ENCODE measurements at places on chromosomes 1 and 21.

GRCh38 chr1:230794871-230795605 is 47.9 kb downstream of the CAPN9 start:
- peak; percentile 15 for DNase-seq

GRCh38 chr1:77828098-77828497 is 48.6 kb downstream of the MIGA1 start:
- no peak for DNase-seq

DNA sequence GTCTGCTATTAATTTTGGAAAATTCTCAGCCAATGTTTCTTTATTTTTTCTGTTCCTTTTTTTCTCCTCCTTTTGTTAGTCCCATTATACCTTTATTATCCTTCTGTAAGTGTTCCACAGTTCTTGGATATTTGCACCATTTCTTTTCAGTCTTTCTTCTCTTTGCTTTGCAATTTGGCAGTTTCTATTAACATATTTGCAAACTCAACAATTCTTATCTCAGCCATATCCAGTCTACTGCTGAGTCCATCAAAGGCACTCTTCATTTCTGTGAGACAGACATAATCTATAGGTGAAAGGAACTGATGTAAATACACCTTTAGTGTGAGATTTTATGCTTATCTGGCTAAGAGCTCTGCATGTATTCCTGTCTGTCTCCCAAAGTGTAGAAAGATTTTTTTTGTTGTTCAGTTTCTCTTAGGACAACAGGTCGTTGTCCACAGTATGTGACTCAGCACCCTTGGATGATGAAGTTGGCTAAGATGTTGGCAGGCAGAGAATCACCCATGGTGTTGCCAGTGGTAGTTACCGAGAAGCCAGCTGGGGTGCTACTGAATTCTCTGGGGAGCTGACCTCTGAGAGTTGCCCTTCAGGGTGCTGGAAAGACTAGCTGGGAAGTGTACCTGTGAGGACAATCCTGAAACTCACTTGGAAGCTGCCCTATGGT is 38.4 kb downstream of the LEPR start:
- DNase-seq, result no peak

DNA sequence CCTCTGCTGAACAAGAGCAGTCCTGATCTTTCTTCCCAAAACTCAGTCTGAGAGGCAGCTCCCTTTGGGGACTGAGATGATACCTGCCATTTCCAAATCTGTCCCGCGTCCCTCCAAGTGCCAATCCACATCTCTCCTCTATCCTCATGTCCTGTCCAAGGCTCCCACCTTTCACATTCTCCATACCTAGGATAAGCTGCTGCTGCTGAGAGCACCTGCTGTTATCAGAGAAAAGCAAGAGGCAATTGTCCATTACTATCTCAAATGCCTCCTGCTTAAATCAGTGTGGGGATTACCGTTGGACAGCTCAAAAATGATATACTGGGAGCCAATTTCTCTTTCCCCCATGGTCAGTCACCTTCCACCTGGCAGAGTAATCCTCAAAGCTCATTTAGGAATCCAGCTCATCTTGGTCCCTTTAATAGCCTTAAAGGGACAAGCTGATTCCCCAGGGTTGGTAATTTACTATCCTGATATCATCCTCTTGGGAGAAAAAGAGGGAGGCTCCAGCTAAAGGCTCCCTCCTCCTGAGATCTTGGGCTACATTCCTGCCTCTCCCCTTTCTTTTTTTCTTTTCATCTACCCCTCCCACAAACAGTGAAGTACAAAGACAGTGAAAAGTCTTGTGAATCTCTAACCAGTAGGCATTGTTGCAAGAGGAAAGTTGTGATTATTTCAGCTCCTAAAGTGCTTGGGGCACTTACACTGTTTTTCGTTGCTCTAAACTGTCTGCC is 278.1 kb upstream of the CAMK1G start:
- DNase-seq, result peak; percentile 53

GRCh38 chr1:68426594-68426993 is 23.2 kb downstream of the RPE65 start:
- no peak for DNase-seq

DNA sequence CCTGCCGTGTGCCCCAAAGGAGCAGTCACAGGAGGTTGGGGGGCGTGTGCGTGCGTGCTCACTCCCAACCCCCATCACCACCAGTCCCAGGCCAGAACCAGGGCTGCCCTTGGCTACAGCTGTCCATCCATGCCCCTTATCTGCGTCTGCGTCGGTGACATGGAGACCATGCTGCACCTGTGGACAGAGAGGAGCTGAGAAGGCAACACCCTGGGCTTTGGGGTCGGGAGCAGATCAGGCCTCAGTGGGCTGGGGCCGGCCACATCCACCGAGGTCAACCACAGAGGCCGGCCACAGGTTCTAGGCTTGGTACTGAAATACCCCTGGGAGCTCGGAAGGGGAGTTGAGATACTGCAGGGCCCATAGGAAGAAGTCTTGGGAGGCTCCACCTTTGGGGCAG is 23.5 kb downstream of the COL6A1 start:
- no peak for DNase-seq

- no peak for DNase-seq
Measured at GRCh38 chr1:213284626-213285025, 233.6 kb downstream of the RPS6KC1 start.

DNA sequence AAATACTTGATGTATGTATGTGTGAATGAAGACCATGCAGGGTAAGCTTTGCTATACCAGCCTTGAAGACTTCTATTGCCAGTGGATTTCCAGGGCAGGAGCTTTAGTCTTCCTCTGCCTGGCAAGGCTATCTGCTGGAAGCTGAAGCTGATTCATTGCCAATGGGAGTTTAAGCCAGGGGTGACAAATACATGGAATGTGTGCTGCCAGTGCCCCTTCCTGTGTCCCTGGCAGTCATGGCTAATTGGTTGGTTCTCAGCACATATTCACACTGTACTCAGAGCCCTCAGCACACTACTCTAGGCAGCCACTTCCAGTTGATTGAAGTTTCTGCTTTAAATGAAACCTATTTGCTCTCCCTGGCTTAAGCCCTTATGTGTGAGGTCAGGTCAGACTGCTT is 1.5 kb downstream of the ZSCAN20 start:
- no peak for DNase-seq

DNA sequence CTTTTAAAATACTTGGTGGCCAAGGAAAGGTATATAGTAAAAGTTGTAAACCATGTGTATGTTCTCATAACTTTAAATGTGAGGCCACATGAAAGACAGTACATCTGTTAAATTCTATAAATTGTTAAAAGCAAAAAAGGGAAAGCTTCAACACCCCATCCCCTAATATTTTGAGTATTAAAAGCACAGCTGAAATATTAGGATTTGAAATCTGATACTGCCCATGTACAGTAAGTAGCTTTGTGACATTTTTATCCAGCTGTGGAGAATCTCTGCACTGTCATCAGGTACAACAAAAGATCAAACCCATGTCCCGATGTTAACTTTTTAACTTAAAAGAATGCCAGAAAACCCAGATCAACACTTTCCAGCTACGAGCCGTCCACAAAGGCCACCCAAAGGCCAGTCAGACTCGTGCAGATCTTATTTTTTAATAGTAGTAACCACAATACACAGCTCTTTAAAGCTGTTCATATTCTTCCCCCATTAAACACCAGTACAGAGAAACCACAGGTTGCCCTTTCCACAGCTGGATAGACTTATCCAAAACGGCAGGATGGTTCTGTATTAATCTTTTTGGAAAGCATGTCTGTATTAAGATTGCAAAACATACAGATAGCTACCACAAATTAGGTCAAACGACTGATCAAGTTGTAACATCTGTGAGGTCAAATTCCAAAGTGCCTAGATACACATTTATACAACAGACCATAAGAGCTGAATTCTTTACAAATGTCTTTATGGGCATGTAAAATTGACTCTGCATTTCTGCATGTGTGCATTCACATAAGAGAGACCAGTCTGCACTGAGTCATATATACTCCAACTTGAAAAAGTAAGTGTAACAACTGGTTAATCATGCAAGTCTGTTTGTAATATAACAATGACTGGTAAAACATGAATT is 5.2 kb downstream of the IRF2BP2 start:
- DNase-seq, result no peak

GRCh38 chr1:17869815-17870214 is 114.7 kb downstream of the ACTL8 start:
- DNase-seq, result no peak

- DNase-seq, result no peak
Measured at GRCh38 chr1:29126198-29126597, 2.5 kb upstream of the TMEM200B start.

DNA sequence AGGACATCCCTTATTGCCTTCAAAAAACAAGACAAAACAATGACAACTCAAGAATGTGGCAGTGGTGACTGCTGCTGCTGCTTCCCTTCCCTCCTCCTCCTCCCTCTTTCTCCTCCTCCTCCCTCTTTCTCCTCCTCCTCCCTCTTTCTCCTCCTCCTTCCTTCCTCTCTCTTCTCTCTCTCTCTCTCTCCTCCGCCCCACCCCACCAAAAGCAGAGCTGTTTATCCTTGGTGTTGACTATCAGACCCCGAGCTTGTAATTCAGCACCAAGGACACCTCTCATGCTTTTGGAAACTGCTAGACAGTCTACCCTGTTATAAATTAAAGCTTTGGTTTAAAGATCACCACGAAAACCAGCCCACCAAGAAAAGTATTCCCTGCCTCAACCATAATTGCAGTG is 72.4 kb upstream of the IFNAR2 start:
- peak; percentile 42 for DNase-seq

GRCh38 chr21:45127937-45128336 is 53.6 kb downstream of the ADARB1 start:
- no peak for DNase-seq

DNA sequence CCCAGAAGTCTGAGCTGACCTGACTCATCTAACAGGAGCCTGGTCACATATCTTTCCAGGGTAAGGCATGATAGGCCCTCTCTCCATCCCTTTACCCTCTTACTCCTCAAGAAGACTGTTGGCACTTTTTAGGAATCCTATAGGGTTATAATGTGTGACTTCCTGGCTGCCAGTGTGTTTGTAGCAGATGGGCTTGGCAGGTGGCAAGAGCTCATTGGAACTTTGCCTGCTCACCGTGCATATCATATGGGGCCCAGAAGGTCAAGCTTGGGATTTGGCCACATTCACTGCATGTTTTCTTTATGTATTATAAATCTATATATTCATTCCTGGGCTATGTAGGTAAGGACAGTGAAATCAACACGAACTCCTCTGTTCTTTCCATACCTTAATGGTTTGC is 5.2 kb downstream of the KAZN start:
- DNase-seq, result no peak

DNA sequence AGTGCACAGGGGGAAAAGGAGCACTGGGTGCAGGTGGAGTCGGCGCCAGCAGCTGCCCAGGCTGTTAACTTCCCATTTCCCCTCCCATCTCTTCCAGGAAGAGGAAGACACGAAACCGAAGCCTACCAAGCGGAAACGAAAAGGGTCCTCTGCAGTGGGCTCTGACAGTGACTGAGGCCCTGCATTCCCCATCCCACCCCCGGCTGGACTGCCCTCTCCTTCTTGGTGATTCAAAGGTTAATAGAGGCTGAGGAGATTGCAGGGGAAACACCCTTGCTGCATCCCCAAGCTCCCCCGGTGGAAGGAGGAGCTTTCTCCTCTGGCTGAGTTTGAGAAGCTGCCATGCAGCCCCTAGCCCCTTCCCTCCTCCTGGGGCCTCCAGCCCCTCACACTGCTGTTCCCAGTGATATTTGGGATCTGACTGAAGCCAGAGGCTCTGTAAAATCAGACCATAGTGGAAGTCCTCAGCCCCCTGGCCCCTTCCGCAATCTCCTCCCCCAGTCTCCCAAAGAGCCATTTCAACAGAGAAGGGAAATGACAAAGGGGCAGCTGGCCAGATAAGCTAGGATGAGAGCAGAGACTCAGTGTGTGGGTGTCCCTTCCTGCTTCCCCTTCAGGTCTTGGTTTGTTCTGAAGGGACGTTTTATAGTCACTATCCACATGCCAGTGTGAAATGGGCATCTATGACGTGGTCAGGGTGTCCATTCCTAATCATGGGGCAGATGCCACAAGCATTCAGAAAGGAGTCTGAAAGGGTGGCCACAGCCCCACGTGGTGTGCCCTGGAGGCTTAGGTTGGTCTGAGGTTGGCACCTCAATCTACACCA is 1.9 kb upstream of the SLC27A3 start:
- no peak for DNase-seq

- peak; percentile 58 for DNase-seq
Measured at GRCh38 chr1:40315795-40316594, 1.1 kb downstream of the COL9A2 start.

DNA sequence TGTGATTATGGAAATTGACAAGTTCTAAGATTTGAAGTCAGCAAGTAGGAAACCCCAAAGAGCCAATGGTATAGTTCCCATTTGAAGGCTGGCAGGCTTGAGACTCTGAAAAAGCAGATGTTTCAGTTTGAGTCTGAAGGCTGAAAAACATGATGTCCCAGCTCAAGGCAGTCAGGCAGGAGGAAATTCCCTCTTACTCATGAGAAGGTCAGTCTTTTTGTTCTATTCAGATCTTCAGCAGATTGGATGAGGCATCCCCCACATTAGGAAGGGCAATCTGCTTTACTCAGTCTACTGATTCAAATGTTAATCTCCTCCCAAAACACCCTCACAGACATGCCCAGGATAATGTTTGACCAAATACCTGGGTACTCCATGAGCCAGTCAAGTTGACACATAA is 372.5 kb upstream of the ST6GALNAC5 start:
- no peak for DNase-seq

DNA sequence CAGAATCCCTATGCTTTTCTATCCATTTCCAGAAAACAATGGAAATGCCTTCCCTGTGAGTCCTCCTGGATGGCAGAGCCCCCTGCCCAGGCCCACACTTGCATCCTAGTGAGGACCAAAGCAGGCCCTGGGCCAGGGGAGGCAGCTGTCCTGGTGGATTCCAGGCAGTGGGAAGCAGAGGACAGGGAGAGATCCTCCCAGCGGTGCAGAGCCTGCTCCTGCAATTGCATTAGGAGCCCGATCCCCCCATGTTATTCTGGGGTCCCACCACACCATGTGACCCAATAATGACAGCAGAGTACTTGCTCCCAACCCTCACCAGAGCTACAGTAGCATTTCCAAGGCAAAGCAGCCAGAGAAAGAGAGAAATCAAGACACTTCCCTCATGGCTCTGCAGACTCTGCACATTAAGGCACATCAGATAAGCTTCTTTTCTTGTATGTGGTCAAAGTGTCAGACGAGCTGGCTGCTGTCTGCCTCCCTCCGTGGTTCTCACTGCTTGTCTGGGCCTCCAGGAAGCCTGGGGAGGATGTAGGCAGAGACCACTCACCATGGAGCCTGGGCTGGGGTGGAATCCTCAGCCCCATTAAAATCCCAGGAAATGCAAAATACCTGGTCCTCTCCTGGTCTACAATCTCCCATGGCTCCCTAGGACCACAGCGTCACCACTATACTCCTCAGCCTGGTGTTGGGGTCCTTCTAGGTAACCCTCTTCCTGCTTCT is 54.9 kb upstream of the RUNX3 start:
- no peak for DNase-seq

DNA sequence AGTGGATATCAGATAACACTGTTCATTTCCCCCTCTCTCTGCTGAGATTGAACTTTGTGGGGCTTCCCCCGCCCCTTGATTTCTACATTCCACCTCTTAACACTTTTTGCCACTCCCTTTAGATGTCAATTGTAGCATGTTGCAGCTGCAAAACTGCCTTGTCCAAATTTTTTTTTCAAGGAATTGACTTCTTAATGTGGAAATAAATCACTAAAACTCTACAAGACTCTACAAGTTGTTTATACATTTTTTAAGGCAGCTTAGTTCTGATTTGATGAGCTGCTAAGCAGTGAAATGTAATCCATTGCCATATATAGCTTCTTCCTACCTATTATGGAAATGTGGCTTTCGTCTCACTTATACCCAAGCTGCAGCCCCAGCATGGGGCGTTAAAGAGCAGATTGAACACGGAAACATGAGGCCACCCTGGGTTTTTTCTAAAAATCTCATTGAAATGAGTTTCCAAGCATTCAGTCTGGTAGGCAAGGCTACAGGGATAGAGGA is 132.2 kb downstream of the SYT2 start:
- DNase-seq, result peak; percentile 45

GRCh38 chr1:244386595-244386994 is 65.1 kb downstream of the ADSS2 start:
- no peak for DNase-seq

Data from neural progenitor cell (in vitro differentiated cells).